ENCODE measurements at places on chromosomes 7 and 10.
A peak's percentile ranks its signal among the peaks of the same experiment; 100 is the strongest.

GRCh38 chr7:134395604-134396003, 63.3 kb downstream of the AKR1B1 start:
- DNase-seq = no peak

DNA sequence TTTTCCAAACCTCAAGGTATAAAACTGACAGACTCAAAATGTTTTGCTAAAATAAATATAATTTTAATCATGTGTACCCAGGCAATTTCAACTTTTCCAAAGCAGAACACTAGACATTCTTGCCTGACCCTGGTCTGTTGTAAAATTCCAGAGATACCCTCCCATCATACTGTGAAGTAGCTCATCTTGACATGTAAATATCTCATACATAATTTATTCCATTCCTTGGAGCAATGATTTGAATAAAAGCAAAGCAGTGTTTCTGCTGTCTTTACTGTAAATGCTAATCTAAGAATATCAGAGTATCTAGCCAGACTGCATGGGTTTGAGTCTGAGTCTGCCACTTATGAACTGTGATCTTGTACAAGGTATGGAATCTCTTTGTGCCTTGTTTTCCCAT, 68.9 kb downstream of the TES start:
- no peak for DNase-seq

DNA sequence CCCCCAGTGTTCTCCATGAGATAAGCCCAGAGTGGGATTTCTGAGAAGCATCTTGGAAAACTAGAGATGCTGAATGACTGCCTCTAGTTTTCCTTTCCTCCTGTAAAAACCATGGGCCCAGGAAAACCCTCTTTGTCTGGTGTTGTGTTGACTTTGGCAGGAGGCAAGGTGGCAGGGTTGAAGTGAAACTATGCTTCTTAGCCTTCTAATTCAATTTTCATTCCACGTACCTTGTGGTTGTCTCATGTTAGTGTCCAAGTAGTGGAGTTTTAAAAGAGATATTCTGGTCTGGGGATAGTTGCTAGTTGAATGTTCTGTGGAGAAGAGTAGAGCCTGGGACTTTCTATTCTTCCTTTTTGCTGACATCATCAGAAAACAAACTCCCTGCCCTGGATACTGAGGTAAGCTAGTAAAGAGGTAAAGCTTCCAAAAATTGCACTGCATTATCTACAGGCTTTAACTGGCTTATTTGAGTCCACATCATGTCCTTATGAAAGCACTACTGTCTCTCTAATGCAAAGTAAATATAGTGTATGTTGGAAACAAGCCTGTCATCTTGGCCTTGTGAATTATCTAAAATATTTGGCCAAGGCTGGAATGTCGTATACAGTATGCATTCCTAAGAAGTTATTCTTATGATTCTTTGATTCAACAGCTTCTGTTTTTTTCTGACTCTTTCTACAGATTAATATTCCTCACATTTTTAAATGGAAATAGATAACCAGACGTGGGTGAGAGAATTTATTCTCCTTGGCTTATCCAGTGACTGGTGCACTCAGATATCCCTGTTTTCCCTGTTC, at the start of gene OR2F2:
Gene OR2F2, plus strand, starts transcription at position 708 of the 800 bp plus-strand sequence. Its CDS starts 0 bp downstream, at position 708.
- DNase-seq = no peak

- no peak for DNase-seq
Measured at GRCh38 chr10:32621969-32622368, 176.0 kb downstream of the CCDC7 start.

DNA sequence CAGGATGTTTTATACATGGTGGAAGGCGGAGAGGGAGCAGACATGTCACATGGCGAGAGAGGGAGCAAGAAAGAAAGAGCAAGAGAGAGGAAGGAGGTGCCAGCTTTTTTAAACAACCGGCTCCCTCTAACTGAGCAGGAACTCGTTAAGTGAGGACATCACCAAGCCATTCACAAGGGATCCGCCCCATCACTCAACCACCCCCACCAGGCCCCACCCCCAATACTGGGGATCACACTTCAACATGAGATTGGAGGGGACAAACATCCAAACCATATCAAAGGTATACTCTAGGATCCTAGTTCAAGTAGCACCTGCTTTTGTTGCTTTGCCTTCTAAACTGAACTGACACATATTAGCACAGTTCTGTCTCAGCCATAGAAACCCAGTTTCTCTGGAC, 141.9 kb upstream of the KLF14 start:
- DNase-seq = no peak

DNA sequence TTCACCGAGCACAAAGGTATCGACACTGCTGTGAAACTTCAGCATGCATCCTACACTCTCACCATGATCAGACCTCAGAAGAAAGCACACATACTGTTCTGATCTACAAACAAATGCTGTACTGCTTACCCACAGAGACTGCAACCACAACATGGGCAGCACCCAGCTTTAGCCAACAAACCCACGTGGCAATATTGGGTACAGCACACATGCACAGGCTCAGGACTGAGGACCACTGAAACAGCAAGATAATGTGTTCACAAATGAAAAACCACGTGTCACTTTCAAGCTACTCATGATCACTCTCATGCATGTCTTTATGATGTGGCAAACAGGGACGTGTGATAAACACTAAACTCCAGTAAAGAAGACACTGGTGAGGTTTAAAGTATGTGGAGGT, 119.3 kb upstream of the PTN start:
- DNase-seq = no peak

GRCh38 chr7:157760004-157760730, 423.4 kb downstream of the DNAJB6 start:
- DNase-seq = no peak

DNA sequence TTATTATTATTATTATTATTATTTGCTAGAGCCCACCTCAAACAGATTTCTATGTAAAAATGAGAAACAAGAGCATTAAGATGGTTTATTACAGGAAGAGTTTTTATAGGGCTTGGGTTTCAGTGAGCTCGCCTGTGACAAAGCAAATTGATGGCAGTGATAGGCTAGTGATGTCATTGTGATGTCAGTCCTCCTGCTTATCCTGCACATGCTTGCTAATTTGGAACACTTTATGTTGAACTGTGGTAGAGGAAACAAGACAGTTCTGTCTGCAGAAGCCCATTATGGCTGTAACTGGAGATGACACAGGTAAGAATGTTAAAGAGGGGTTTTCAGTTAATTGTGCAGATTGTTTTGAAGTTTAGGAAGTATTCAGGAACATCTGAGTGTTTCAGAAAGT, 68.3 kb downstream of the CREM start:
- DNase-seq = no peak

- peak; percentile 23 for DNase-seq
Measured at GRCh38 chr7:2138146-2138765, 94.5 kb downstream of the MAD1L1 start.

GRCh38 chr10:14740684-14741247, 33.9 kb downstream of the FAM107B start:
- no peak for DNase-seq

DNA sequence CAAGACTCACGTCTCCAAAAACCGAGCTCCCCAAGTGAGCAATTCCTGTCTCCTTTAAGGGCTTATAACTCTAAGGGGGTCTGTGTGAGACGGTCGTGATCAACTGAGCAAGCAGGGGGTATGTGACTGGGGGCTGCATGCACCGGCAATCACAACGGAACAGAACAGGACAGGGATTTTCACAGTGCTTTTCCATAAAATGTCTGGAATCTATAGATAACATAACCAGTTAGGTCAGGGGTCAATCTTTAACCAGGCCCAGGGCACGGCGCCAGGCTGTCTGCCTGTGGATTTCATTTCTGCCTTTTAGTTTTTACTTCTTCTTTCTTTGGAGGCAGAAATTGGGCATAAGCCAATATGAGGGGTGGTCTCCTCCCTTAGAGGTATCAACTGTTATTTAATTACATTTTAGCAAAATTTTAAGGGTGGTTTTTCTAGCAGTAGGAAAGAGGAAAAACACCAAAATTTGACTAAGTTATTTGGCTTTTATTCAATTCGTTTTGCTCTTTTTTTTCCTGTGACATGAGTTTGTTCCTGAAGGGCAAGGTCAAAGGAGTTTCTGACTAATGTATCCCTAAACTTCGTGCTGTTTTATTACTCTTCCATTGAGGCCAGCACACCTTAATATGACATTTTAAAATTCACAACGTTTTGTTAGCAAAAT, 121.4 kb upstream of the SEC61G start:
- no peak for DNase-seq

DNA sequence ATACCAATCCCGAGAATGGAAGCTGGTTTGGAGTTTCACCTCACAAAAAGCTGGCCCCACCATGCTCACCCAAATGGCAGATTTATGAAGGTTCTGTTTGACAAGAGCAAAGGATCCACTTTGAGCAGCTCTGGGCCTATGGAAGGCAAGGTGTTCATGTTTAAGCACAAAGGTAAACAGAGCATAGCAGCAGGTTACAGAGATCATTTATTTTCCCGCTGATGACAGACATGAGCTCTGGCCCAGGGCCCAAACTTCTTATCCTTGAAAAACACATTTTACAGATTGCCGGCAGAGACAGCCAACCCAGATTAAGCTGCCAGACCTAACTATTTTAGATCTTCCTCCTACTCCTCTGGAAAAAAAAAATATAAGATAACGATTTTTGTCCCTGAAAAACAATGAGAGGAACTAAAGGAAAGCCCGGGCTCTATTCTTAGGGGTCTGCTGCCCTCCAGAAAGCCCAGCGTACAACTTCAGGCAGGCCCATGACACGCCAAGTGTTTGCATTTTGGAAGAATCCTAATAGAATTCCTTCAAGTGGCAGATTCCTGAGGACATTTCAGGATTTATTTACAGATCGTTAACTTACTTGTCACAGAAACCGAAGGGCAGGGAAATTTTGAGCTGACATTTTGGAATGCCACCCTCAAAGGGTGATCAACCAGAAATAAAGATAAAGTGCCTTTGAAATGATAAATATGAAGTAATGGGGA, 40.0 kb downstream of the SYPL1 start:
- no peak for DNase-seq

- no peak for DNase-seq
Measured at GRCh38 chr7:84497873-84498272, 303.3 kb upstream of the SEMA3A start.

DNA sequence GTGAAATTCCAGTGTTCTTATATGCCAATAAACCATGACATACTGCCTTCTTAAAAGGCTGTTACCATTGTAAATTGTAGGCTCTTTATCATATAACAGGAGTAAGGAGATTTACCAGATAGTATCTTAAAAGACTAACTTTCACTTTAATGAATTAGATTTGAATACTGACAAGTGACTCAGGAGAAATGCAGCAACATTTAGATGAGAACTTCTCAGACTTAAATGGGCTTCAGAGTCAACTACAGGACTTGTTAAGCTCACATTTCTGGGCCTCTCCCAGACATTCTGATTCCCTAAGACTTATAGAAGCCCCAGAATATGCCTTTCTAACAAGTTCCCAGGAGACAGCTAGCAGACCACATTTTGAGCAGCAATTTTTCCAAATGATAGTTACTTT, 466.3 kb downstream of the ARL4A start:
- DNase-seq = no peak

- DNase-seq = no peak
Measured at GRCh38 chr7:157930441-157930840, 593.6 kb downstream of the DNAJB6 start.

DNA sequence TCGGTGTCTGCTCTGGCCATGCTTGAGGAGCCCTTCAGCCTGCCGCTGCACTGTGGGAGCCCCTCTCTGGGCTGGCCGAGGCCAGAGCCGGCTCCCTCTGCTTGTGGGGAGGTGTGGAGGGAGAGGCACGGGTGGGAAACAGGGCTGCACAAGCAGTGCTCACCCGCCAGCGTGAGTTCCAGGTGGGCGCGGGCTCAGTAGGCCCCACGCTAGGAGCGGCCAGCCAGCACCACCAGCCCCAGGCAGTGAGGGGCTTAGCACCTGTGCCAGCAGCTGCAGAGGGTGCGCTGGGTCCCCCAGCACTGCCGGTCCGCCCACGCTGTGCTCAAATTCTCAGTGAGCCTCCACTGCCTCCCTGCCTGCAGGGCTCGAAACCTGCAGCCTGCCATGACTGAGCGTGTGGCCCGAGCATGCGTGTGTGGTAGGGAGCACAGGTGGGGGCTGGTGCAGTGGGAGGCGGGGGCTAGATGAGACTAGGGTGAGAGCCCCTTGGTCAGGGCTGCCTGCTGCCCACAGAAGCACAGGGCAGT, 223.0 kb downstream of the ZNF248 start:
- DNase-seq = no peak

- no peak for DNase-seq
Measured at GRCh38 chr7:108014747-108015682, 12.1 kb upstream of the LAMB1 start.

DNA sequence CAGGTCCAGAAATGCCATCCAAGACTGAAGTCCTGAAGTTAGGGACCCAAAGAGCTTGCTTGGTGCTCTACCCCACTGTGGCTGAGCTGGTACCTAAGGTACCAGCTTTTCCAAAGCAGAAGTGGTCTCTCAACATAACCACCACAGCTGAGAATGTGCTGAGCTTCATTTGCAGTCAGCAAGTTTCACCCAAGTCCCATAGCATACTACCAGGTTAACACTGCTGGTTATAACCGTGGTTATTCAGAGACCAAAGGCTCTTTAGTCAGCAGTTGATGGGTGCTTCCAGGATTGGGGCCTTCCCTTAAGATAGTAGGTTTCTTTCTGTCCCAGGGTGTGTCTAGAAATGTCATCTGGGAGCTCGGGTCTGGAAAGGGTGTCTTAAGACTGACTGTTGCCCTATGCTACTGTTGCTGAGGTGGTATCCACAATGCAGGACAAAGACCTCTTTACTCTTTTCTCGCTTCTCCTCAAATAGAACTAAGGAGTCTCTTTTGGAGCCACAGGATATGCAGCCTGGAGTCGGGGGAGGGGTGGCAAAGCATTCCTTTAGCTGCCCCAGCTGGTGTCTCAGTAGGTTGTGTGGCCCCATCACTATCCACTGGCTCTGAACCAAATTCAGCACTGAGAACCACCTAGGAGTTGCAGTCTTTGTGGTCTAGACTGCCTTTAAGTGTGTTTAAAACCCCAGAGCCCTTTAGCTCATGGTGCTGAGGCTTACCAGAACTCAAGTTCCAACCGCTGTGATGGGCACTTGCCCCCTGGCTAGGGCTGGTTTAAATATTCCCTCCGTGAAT, 354.9 kb upstream of the SEMA3C start:
- no peak for DNase-seq

DNA sequence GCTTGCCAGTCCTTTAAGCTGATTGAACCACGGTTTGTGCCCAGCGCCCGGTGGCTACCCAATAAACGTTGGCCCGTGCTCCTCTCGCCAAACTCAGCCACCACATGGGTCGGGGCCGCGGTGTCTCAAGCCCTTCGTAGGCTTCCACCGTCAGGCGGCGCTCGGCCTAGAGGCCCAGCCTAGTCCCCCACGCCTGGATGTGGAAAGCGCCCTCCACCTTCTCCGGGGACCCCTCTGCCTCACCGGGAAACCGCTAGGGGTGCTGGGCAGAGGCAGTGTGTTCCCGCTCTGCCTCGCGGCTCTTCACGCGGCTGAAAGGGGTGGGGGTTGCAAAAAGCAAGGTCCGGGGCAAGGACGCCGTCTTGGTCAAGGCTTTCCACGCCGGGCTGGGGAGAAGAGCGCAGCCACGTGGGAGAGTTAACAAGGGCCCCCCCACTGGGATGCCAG, 29.8 kb downstream of the LEP start:
- DNase-seq = no peak

GRCh38 chr7:8434290-8435002, 1.0 kb downstream of the NXPH1 start:
- DNase-seq = no peak

Data from activated naive CD4-positive, alpha-beta T cell treated with Interleukin-2 at 50 U/mL for 16 hours (primary cell).